ENCODE measurements at places on chromosomes 2 and 18. TPM values are rescaled to one million over a fixed set of nuclear protein-coding genes. Genes with fewer than 3 reads are reported as not detected.

DNA sequence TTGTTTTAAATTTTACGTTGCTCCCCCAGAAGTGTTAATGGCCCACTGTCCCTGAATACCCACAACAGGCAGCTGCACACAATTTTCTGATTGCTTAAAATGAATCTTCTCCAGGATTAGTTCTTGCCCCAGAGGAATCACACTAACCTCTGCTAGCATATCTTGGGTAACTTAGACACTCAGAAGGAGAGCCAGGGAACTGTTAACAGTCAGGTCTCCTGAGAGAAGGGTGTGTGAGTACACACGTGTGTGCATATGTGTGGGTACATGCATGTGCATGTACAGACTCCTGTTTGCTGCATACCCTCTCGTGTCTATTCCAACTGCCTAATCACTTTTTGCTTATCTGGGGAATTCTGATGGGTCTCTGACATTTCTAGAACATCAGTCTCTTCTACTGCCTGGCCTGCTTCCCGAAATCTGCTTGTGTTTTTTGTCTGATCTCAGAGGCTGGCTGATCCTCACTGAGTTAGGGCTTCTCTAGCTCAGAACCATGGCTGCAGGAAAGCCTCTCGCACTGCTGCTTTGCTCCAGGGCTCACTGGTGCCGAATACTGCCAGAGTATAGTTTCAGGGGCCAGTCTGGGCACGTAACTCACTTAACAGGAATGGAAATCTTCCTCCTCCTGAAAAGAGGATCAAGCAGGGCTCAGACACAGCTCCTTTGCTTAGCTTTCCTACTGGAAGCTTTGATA is 62.8 kb downstream of the PRELID3A start:
- DNase-seq = no peak

- DNase-seq = no peak
Measured at GRCh38 chr2:162056796-162057399, 17.1 kb downstream of the DPP4 start.

DNA sequence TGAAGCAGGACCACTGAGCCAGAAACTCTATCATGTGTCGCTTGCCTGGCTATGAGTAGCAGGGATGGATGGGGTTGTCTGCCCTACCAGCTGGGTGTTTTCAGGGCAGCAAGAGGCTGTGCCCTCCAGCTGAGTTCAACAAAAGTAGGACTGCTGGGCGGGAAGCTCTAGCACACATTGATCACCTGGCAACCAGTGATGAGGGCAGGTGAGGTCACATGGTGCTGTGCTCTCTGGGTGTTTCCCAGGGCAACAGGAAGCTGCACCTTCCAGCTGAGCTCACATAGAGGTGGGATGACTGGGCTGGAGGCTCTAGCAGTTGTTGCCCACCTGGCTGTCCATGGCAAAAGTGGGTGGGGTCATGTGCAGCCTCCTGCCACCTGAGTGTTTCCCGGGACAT is 487.3 kb upstream of the VWC2L start:
- DNase-seq = no peak

GRCh38 chr2:108905176-108905575 is 83.8 kb downstream of the EDAR start:
- no peak for DNase-seq

DNA sequence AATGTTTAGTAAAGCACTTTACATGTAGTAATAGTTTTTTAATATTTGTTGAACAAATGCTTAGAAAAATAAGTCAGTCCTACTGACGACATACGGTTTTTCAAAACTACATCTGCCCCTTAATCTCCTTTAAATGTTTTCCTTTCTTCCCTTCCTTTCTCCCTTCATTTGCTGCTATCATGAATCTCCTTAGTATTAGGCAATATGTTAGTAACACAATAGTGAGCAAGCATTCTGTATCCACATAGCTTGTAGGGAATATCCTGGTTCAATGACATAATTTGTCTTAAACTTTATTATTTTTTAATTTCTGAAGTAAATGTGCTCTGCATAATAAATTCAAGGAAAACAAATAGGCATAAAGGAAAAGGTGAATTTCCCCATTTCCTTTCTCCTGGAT is 79.1 kb downstream of the ACSL3 start:
- DNase-seq = no peak

- no peak for DNase-seq
Measured at GRCh38 chr2:157245846-157246764, 11.4 kb upstream of the GALNT5 start.

Gene ASPRV1
- 0.49 TPM for total RNA-seq

Gene HAAO
- 5.9 TPM for total RNA-seq

Gene SP9
- not detected for total RNA-seq

Gene ZNF521
- total RNA-seq = 18.7 TPM

Gene FTCDNL1
- total RNA-seq = 2.5 TPM
